Kidney glomerular epithelial cell (primary cell): ENCODE measurements at places on chromosomes 12 and 14.

DNA sequence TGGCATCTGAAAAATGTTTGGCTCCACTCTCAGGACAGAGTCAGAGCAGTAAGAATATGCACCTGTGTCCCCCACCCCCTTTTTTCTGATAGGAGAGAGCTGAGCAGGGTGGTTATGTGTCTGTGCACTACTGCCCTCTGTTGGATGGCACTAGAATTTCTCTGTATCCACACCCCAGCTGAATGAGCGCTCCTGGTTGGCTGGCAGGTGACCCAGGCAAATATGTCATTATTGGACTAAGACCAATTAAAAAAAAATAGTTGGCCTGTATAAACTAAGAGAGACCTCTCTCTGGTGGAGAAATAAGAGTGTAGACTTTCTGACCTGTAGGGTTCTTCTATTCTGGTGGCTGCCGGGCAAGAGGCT, 107.0 kb downstream of the PTCSC3 start:
- peak; percentile 52 for DNase-seq

GRCh38 chr12:1977588-1977987, 26.7 kb downstream of the DCP1B start:
- DNase-seq, result no peak

- DNase-seq, result no peak
Measured at GRCh38 chr12:120264086-120264903, 1.2 kb downstream of the PXN start.

- DNase-seq, result no peak
Measured at GRCh38 chr12:89345830-89346740, 6.2 kb downstream of the DUSP6 start.

- DNase-seq, result peak; percentile 61
Measured at GRCh38 chr12:87509237-87509820, 519.9 kb downstream of the C12orf50 start.

- DNase-seq, result no peak
Measured at GRCh38 chr14:65198346-65198745, 96.0 kb upstream of the MAX start.

GRCh38 chr12:24798335-24798734, 150.6 kb downstream of the BCAT1 start:
- DNase-seq, result no peak

GRCh38 chr14:99415496-99416281, 65.0 kb downstream of the SETD3 start:
- peak; percentile 91 for DNase-seq

DNA sequence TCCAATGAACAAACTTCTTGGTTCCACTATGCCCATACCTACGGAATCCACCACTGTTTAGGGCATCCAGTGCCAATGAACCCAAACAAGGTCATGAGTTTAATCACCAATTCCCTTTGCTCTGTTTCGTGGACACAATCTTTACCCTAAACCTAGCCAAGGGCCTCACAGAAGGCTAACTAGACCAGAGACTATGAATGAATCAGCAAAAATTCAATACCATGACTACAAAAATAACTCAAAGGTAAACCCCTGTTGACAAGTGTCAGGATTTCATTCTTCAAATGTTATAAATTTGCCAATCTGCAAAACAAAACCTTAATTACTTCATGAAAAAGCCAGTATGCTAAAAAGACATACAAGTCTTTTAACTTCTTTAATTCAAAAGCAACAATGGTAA, 96.7 kb downstream of the CEP128 start:
- no peak for DNase-seq

- DNase-seq, result no peak
Measured at GRCh38 chr12:95532851-95533250, 18.4 kb downstream of the USP44 start.

DNA sequence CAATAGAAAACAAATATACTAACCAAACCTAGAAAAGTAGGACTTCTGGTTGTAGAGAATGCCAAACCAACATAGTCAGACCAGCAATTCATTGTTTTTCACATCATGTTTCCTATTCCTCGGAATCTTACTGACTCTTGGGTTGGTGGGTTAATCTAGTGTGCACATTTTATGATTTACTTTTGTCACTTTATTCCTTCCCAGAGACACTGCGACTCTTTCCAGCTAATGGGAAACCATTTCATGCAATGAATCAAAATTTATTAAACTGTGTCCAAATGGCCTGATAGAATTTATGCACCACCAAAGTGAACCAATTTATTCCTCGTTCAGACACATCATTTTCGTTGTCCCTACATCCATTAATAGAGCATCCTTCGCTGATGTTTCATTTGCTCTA, 464.9 kb downstream of the RPS29 start:
- DNase-seq, result no peak

DNA sequence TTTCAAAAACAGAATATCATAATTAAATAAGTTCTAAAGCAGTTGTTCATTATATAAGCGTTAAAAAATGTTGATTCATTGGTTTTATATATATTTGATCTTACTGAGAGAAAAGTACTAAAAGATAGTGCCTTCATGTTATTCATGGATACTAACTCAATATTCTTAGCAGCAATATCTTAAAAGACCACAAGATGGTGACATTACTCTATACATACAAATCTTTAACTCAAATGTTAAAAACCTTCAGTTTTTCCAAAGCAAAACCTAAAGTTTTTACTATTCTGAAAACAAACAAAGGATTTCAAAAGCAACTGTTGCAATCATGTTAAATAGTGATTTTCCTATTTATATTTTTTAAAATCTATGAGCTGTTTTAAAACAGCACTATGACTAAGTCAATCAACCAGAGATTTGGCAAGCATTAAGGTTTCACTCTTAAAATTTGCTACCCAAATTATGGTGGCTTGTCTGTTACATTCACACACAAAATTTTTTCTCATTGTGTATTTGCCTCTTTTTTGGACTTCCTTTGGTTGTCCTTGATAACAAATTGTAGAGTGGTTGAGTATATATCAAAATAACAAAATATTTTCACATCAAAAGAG, 50.1 kb upstream of the RERGL start:
- peak; percentile 60 for DNase-seq

DNA sequence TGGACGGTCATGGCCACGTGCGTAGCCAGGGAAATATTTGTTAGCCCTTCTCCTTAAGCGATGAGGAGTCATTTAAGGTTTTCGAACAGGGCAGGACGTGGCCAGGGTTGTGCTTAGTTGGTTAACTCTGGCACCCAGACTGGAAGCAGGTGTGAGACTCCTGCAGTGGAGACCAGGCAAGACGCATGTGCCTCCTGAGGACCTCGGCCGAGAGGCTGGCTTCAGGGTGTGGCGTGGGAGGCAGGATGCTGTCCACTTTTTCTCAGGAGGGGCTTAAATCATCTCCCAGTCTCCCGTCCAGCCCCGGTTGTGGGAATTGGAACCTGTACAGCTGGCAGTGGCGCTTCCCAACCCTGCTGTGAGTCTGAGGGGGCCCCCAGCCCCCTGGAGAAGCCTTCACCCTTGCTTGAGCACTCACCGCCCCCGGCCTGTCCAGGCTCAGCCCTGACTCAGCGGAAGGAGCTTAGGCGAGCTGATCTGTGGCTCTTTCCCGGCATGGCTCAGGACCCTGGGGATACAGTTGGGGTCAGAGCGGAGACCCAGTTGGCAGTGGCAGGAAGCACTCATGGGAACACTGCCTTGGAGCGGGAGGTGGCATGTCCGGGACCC, 46.3 kb upstream of the TSPAN9 start:
- DNase-seq, result no peak

- DNase-seq, result no peak
Measured at GRCh38 chr12:12047682-12048081, 23.1 kb upstream of the BCL2L14 start.

GRCh38 chr12:2261708-2262107, 208.9 kb downstream of the CACNA1C start:
- no peak for DNase-seq

DNA sequence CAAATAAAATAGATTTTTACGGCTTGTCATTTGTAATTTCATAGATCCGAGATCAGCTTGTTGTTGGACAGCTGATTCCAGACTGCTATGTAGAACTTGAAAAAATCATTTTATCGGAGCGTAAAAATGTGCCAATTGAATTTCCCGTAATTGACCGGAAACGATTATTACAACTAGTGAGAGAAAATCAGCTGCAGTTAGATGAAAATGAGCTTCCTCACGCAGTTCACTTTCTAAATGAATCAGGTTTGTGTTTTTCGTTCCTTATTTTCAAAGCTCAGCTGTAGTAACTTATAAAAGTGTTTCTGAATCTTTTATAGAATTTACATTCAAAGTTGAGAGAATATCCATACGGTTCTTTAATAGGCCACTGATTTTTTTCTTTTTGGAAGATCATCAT, 89.1 kb downstream of the LRRK2 start:
- DNase-seq, result no peak

DNA sequence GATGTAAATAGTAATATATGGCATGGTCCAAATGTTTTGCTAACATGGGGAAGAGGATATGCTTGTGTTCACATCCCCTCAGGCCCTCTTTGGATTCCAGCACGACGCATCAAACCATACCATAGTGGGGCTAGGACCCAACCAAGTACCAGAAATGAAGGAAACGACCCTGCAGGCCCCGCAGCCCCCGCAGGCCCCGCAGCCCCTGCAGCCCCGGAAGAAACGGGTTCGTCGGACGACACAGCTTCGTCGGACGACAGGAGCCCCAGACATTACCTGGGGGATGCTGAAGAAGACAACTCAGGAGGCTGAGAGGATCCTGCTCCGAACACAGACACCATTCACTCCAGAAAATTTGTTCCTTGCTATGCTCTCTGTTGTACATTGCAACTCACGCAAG, 119.9 kb downstream of the PPHLN1 start:
- DNase-seq, result no peak

DNA sequence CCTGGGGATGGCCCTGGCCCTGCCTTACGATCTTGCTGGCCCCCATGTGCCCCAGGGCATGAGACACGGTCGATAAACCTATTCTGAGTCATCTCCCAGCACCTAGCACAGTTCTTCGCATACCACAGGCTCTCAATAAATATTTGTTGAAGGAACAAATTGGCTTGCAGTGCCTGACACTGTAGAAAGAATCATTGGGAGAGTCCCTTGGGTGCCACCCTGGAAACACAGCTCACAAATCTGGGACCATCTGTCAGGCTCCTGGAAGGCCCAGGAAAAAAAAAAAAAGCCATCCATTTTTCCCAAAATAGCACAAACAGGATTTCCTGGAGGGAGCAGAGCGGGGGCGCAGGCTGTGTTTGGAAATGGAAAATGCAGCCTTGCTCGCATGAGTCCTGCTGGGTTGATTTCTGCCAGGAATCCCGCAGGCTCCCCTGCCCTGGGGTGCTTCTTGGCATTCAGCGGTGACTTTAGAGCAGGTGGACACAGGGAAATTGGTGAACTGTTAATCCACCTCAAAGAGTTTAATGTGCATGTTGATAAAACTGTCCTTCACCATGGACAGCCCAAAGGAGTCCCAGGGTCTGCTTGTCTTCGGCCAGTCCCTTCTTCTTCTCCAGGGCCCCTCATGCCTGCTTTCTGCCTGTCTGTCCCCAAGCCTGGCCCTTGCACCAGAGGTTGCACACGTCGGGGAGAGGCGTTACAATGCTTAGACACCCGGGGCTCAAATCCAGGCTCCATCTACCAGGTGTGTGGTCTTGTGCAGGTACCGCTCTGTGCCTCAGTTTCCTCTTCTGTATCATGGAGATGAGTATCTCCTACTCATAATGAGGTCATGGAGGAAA, 106.1 kb upstream of the RFLNA start:
- peak; percentile 86 for DNase-seq

DNA sequence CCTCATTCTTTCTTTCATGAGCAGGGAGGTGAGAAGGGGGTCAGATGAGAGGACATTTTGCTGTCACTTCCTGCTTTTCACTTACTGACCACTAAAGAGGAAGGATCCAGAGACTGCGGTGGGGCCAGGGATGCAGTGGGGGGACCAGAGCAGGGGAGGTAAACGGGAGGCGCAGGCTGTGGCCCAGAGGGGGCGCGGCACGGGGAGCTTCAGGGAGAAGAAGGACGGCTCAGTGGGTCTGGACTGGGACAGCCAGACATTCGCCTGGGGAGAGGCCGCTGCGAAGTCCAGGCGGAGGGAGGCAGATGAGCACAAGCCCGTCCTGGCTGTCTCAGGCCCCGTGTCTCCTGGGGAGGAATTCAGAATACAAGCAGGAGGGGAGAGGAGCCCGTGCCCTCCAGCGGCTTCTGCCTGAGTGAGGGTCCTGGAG, 41.2 kb downstream of the SLC6A12 start:
- no peak for DNase-seq

DNA sequence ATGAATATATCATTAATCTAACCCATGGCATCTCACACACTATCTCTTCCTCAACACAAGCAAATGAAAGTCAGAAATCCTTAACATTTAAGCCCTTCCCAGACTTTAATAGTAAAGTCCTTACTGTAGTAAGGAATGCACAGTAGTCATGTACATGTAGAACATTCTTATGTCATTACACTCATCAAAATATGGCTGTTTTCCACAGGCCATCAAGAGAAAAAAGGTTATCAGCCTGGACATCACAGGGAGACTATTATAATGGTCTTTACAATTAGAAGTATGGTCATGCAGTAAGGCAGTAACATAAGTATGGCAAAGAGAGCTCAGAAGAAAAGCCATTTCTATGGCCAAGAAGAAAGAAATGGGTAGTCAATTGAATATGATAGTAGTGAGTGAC, 121.2 kb downstream of the SLC6A15 start:
- DNase-seq, result no peak

- peak; percentile 55 for DNase-seq
Measured at GRCh38 chr14:65949711-65950516, 536.3 kb upstream of the CCDC196 start.

GRCh38 chr14:68622856-68623255, 170.0 kb downstream of the ZFP36L1 start:
- no peak for DNase-seq

GRCh38 chr12:88362439-88362838, 217.8 kb downstream of the KITLG start:
- DNase-seq, result peak; percentile 14

GRCh38 chr12:132282950-132283771, 46.2 kb downstream of the GALNT9 start:
- no peak for DNase-seq

DNA sequence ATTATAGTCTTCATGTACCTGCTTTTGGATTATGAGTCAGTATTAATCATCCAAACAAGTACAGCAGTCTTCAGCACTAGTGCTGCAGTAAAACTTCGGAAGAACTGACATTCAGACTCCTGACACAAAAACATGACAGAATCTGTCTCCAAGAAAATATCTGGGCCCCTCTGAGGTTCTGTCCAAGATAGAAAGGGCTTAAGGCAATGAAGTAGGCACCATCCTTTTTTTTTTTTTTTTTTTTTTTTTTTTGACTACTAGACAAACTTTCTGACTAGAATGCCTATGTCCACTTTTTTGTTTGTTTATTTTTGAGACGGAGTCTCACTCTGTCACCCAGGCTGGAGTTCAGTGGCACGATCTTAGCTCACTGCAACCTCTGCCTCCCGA, 112.5 kb downstream of the MED13L start:
- DNase-seq, result peak; percentile 26
